ENCODE measurements at places on chromosomes 5 and 9.

GRCh38 chr5:142484821-142485387 is 160.1 kb upstream of the SPRY4 start:
- DNase-seq, result no peak

DNA sequence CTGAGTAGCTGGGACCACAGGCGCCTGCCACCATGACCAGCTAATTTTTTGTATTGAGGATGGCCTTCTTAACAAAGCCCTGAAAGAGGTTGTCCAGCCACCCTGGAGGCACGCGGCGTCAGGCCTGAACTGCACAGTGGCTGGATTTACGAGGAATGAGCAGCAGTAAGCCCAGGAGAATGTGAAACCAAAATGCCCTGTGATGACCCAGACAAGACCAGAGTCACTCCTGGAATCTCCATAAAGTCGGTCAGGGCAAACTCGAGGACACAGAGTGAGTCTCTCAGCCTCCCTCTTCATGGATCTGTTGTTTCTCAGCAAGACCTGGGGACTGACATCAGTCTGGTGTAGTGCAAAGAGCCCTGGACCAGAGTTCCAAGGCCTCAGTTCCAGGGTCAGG is 53.2 kb upstream of the C5orf58 start:
- DNase-seq, result no peak

- DNase-seq, result no peak
Observed at GRCh38 chr5:125115195-125115525, 368.7 kb upstream of the ZNF608 start.

GRCh38 chr9:132141344-132141947 is 20.4 kb upstream of the NTNG2 start:
- peak; percentile 15 for DNase-seq

- no peak for DNase-seq
Observed at GRCh38 chr5:93221-93980, 1.4 kb downstream of the PLEKHG4B start.

- DNase-seq, result no peak
Observed at GRCh38 chr5:57770039-57770438, 287.4 kb upstream of the ACTBL2 start.

DNA sequence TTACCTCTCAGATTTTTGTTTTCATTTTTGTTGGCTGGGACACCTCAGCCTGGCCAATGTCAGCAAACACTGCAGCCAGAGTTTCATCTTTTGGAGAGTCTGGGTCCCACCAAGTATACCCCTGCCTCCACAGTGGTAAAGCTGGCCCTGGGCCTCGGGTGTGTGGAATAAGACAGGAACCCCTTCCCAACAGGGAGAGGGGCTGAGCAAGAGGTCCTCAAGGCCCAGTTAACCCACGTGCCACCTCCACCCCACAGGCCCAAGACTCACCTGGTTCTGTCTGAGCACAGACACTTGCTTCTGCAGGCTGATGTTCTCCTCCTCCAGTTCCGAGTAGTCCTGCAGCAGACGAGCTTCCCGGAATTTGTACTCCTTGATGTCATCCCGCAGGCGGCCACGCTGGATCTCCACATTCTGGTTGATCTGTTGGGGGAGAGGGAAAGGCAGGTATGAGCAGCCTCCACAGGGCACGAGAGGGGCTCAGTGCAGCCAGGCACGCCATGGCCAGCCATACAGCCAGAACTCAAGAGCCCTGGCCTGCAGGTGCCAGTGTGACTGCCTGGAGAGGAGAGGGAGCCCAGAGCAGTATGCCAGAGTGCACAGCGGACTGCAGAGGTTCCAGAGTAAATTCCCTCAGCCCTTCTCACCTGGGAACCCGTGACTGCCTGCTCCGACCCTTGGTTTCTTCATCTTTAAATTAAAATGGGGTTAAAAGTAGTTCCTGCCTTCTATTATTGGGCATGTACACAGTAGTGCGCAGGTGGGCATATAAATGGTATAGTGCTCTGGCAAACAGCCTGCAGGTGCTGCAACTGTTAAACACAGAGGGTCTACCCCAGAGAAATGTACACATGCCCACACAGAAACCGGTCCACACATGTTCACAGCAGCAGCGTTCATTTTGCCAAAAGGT is 42.0 kb downstream of the BICD2 start:
- DNase-seq, result no peak

- DNase-seq, result no peak
Observed at GRCh38 chr5:148684528-148684927, 30.2 kb upstream of the HTR4 start.

GRCh38 chr5:171316258-171317121 is 7.4 kb downstream of the TLX3 start:
- no peak for DNase-seq

GRCh38 chr5:160390787-160391696 is 8.8 kb downstream of the FAM200C start:
- DNase-seq, result no peak

DNA sequence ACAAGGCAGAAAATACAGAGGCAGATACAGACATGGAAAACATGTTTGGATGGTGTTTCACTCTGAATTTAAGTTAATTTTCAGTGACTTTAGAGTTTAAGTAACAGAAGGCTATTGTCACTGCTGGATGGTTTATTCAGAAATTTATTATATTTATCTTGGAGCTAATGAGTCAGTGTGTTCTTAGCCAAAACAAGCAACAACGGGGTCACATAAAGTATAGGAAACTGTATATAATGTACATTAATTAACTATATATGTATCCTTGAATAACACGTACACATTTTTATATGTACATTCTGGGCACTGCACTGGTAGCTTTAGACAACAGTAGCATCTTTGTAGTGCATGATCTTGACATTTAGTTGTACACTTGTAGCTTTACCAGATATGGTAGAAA is 30.7 kb downstream of the CYLC2 start:
- DNase-seq, result no peak

DNA sequence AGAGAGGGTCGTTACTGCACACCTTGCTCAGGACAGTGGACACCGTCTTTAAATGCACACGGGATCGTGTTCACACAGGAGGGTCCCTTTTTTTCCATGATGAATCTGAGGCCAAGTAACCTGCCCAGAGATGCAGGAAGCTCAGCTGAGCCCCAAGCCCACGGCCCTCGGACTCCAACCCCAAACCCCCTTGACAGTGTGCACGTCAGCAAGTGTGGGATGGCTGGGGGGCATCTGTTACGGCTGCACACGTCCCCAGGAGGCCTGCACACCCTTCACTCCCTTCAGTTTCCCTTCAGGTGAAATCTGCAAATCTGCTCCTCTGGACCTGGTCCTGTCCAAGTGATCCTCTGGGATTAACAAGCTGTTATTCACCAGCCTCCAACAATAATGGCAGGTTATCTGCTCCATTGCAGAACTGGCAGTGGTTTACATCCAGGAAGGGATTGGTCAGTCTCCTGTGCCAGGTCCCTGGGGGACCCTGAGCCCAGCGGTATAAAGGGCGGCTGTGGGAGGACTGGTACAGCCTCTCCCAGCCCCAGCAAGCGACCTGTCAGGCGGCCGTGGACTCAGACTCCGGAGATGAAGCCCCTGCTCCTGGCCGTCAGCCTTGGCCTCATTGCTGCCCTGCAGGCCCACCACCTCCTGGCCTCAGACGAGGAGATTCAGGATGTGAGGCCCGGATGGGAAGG is at the start of gene LCN1:
LCN1 (plus strand) TSS at position 525 of the 692 bp plus-strand sequence; CDS start at position 583, 58 bp downstream.
- no peak for DNase-seq

- no peak for DNase-seq
Observed at GRCh38 chr5:23963449-23963848, 456.0 kb downstream of the PRDM9 start.

DNA sequence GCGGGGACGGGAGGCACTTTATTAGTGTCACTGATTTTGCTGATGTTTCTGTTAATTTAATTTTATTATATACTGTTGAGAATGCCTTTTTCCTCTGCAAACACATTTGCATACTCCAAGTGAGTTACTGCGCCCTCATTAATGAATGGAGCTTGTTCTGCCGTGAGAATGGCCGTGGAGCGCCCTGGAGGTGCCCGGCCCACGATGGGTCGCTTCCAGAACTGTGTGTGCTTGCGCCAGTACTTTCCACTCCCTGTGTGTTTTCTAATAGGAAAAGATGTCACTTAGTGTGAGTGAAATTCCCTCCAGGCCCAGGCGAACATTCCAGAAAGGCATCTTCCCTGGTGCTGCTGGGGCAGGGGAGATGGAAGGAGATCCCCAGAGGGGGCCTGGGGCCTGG is 30.1 kb downstream of the NDUFS6 start:
- DNase-seq, result no peak

GRCh38 chr5:17113174-17113958 is 104.1 kb upstream of the BASP1 start:
- DNase-seq, result no peak

DNA sequence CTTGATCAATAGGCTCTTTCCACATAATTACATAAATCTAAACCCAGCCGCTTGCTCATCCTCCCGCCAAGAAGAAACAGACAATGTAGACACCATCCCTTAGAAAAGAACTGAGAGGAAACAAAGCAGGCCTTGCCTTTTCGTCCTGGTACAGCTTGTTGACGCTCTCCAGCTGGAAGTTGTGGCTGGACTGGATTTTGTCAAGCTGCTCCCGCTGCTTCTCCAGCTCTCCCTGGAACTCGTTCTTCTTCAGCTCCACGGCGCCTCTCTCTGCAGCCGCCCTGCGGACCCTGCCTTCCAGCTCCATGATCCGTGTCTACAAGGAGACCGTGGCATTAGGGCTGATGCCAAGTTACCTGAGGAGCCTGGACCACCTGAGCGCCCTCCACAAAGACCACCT is 22.1 kb downstream of the GOLM1 start:
- no peak for DNase-seq

- no peak for DNase-seq
Observed at GRCh38 chr9:71821405-71821804, 53.1 kb upstream of the CEMIP2 start.

DNA sequence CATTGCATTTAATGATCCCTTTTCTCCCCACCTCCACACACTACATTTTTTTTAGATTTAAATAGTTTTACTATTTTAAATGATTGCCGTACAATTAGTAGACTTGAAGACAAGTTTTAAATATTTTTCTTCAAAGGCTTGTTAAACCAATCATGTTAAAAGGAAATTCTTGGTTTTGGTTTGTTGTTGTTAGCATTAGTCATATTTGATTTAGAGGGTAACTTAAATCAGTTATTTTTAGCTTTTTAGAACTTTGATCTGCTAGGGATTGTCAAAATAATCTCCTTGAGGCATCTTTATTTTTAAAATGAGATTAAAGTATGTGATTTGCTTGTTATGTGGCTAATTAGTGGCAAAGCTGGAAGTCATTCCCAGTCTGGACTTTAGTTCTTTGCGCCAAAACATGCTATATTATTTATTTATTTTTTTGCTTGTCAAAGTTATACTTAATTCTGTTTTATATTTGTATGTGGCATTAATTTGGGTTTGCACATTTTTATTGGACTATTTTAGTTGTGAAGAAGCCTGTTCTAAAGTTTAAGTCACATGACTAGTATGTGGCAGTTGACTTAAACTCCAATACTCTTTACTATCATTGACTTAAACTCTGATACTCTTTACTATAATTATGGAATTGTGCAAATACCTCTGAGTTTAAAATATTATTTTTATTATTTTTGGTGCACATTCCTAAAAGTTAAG is 14.7 kb downstream of the ITGA1 start:
- no peak for DNase-seq

GRCh38 chr9:6845880-6846279 is 88.1 kb downstream of the KDM4C start:
- DNase-seq, result no peak

- peak; percentile 21 for DNase-seq
Observed at GRCh38 chr5:81898403-81898802, 73.4 kb upstream of the ATG10 start.

- no peak for DNase-seq
Observed at GRCh38 chr9:100492952-100493351, 20.0 kb downstream of the TMEFF1 start.

DNA sequence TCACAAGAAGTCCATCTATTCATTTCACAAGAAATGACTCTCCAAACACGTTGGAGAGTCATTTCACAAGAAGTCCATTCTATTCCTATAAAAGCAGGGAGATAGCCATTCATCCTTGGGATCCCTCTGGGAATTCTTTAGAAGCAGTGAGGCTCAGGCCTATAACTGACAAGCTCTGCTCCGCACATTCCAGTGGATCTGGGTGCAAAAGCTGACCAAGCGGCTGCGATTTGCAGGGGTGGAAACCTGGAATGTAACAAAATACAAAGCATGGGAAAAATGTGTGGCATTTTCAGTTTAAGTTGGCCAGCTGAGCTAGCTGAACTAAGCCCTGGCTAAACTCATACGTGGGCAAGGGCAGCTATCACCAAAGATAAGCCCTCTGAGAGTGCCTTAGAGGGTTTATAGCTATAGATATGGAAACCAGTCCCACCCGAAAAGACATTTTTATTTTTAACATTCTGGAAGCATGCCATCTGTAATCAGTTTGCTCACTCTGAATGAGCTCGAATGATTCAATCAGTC is 8.7 kb downstream of the TAS2R1 start:
- no peak for DNase-seq

DNA sequence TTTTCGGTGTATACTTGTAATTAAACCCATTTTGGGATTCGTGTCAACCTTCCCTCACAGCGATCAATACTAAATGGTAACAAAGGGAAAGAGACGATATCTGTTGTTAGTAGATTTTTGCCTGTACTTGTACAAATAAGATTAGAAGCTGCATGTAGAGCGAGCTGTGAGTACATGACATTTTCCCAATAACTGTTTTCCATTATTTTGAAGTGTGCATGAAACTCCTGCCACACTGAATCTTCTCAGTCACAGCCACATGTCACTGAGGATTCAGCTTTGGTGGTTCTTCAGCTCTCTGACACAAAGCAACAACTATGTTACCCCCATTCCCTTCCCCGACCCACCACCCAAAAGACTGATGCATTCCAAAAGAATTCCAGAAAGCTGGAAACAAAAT is 685.6 kb downstream of the EFNA5 start:
- no peak for DNase-seq

- no peak for DNase-seq
Observed at GRCh38 chr9:125613141-125613540, 93.9 kb downstream of the MAPKAP1 start.

DNA sequence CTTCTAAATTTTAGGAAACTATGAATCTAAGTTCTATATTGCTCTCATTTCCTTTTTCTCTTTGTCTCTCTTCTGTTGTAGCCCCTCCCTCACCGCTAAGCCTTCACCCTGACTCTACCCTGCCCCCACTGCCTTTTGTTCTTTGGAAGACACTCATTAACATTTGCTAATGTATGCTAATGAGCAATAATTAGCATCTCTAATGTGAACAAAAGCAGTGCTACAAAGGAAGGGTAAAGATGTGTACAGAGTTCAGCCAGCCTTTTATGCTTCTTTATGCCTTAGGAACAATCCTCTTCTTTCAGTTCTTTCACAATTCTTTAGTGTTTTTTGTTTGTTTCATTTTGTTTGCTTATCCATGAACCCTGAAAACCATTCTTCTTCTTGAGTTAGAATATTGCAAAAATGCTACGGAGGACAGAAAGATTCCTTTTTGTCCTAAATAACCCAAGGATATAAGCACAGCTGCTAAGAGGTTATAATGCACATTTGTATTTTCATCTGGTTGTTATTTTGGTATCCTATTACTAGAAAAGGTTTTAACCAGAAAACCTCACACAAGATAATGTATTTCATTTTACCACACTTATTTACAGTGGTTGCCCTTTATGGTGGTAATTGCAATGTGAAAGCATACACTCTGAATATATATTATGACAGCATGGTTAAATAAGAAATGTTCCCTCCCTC is 159.3 kb downstream of the TMC1 start:
- no peak for DNase-seq
